GM19239 (cell line): ENCODE measurements at places on chromosomes 4 and X.
A peak's percentile ranks its signal among the peaks of the same experiment; 100 is the strongest.

DNA sequence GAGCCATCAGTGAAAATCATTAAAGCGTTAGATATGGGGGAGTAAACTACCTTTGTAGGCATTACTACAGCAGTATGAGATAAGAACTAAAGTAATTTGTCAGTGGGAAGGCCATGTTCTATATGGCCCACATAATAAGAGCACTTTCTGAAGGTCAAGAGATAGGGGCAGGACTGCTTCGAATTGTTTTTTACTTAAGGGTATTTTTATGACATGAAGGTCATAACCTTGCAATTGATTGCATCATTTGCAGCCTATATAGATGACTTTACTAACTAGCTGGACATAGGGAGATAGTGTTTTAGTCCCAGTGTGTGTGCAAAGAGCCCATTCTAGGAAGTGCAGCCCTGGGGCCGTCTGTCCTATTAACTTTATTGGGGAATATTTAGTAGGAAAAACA is 23.6 kb upstream of the GC start:
- no peak for DNase-seq

- no peak for DNase-seq
Observed at GRCh38 chrX:45070116-45071007, 130.3 kb downstream of the DIPK2B start.

DNA sequence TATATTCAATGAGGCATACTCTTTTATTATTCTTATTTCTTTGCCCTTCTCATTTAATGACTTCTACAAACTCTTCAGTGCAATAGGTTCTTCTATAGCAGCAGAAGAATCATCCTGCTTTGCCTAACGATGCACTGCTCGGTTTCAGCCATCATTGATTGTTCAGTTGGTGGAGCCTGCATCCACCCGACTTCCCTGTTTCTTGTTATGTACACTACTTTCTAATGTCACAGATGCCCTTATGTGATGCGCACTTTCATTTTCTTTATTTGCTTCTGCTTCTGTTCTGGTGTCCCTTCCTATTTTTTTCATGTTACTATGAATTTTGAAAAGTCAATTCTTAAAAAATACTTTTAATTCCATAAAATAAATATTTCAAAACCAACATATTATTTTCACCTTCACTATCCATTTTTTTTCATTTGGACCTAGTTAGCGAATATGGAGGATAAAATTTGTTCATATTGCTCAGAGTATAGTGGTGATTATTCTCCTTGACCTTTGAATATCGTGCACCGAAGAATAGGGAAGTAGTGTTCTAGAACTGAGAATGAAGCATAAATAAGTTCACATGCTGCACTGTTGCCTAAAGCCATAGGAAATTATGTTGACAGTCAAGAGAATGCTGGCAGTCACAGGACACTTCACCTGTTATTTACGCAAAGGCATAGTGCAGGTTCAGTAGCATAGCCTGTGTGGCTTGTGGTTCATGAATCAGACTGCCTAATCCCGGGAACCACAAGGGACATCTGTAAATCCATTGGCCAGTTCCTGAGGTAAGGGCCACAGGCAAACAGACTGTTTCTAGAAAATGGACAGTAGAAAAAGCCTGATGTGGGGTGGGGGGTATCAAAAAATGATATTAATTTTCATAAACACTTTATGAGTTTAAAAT is 21.3 kb upstream of the SFRP2 start:
- DNase-seq, result no peak

- no peak for DNase-seq
Observed at GRCh38 chrX:19334945-19335626, 8.6 kb upstream of the PDHA1 start.

GRCh38 chr4:123325241-123325681 is 71.3 kb upstream of the SPRY1 start:
- peak; percentile 54 for DNase-seq

DNA sequence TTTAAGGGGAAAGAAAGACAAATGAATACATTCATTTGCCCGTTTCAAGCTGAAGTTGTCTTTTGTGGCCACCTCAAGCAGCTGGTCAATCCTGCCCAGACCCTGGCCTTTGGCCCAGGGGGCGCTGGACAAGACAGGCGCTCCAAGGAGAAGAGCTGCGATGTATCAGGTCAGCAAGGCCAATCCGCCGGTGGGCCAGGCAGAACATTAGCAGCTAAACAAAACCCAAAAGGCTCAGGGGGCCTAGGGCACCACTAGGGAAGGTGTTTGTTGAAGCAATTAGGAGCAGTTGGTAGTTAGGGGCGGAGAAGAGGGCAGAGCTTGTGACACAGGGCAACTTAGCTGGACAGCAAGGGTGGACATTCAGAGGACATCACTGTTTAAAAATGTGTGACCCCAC is 60.8 kb upstream of the TMEM33 start:
- DNase-seq, result no peak

GRCh38 chr4:80270868-80271267 is 4.4 kb downstream of the FGF5 start:
- DNase-seq, result no peak

GRCh38 chr4:109916027-109916409 is 3.3 kb downstream of the EGF start:
- DNase-seq, result no peak

DNA sequence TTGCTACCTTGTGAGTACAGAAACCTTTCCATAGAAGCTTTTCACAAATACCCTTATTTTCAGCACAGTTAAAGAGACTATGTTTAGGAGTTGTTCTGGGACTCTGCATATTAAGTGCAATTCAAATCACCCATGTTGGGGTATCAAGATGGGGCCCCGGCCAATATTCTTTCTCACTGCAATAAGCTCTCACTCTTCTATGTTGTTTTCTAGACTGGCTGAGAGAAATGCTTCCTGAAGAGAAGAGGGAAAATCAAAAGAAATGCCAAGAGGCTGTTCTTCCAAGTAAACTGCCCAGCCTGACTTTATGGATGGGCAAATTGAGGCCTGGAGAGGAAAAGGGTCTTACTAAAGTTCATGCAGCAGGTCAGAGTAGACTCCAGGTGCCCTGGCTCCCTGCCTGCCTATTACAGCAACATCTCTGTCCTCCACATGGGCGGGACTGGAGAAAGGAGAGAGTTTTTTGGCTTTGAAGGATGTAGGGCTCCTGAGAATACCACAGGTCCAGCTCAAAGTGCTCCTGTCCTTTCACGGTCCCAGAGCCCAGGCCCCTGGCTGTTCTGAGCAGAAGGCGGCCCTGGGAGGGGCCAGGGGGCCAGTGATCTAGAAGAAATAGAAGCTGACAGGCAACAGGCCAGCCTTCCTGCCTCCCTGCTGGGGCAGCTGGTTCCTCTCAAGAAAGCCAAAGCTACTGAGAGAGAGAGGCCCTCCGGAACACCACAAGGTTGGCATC is 745 bp upstream of the IQSEC2 start:
- DNase-seq, result no peak

DNA sequence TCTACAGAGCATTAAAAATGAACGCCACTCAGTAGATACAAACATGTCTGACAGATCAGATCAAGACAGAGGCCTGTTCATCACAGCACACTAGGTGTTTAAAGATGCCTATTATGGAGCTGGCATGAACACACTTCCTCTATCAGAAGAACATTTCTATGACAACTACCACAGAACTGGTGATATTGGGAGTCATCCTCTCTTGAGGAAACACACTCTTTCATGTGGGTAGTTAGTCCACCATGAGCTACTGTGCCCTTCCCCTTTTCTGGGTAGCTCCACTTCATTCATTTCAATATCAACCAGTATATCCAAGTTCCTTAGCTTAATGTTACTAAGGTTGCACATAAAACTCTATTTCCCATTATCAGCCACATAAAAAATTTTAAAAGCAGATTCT is 46.7 kb downstream of the MAOB start:
- DNase-seq, result no peak

GRCh38 chr4:53016099-53016820 is 154.1 kb downstream of the RASL11B start:
- DNase-seq, result no peak
